Left lobe of liver (tissue), 2 donors: ENCODE measurements at places on chromosomes 3 and 15.

GRCh38 chr3:61547625-61548024, 13.7 kb upstream of the PTPRG start:
- DNase-seq: no peak

- DNase-seq: peak; percentile 84
These were observed 6.0 kb downstream of the CHCHD4 start for GRCh38 chr3:14118400-14119381.

DNA sequence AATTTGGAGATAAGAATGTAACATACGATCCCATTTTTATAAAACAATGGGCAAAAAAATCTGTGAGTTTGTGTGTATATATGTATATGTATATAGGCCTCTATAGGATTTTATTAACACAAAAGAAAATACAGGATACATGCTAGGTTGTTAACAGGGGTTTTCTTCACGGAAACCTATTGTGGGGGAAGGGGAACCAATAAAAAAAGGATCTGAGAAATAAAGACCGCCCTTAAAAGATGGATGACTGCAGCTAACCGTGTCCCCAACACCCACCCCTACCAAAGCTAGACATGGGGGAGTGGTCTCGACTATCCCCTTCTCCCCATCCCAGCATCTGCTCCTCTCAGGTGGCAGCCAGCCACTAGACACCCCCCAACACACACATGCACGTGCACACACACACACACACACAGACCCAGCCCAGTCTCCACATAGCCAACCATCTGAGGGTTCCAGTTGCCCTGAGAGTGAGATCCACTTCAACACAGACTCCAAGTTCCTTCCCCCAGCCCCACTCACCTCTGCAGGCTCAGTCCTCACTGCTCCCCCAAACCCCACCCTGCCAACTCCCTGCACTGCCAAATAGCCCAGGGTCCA, 132.9 kb downstream of the TPRA1 start:
- no peak for DNase-seq

DNA sequence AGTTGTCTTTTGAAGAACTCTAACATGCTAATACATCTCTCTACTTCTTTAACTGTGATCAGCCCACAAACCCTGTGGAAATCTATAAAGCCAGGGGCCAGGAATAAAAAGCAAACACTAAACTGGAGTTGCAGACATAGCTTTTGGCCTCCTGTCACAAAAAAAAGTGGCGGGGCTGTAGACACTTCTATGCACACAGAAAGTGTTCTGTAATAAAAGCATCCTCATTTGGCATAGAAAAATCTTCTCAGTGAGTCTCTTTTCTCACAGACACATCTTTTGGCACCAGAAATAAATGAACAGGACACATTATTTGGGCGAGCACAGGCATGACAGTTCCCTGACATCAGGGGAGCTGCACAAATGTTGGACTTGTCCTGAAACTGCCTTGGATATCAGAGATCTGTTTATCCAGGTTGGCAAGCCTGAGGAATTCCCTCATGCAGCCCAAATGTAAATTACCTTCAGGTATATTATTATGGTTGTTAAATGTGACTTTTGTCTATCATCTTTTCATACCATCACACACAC, 355.4 kb downstream of the FGF12 start:
- DNase-seq: no peak

- DNase-seq: no peak
These were observed 561.8 kb upstream of the MDFIC2 start for GRCh38 chr3:70874196-70874595.
